ENCODE measurements at places on chromosomes 1 and 21.

GRCh38 chr21:45266518-45267389 lies 20.9 kb downstream of the POFUT2 start:
- no peak for DNase-seq

GRCh38 chr1:66335859-66336640 lies 197.9 kb upstream of the SGIP1 start:
- peak; percentile 58 for DNase-seq

DNA sequence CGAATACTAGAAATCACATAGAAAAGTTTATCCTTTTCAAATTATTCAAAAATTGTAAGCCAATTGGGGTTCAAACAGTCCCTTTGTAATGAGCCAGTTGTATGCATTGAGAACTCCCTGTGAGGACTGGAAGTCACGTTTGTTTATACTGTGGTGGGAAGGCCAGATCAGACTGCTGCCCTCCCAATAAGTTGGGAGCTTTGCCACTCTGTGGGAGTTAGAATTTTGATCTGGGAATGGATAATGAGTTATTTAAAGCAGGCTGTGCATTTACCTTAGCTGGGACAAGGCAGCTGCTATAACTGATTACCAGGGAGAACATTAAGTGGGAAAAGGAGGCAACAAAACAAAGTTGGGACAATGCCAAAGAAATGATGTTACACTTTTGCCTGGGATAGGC lies 178.8 kb downstream of the SDCCAG8 start:
- no peak for DNase-seq

DNA sequence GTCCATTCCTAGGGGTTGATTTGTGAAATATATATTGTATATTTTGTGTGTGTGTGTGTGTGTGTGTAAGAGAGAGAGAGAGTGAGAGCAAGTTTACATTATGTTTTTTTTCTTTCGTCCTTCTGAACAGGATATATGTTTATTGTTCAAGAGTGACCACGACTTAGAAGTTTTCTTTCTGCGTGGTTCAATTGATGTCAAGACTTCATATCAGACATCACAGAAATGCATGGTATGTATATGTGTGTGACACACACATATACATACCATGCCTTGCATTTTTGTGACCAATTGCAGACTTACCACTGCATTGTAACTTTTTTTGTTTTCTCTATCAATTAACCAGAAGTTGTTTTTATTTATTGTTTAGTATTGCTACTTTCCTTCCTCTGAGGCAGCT lies 2.5 kb downstream of the RASAL2 start:
- DNase-seq, result no peak

DNA sequence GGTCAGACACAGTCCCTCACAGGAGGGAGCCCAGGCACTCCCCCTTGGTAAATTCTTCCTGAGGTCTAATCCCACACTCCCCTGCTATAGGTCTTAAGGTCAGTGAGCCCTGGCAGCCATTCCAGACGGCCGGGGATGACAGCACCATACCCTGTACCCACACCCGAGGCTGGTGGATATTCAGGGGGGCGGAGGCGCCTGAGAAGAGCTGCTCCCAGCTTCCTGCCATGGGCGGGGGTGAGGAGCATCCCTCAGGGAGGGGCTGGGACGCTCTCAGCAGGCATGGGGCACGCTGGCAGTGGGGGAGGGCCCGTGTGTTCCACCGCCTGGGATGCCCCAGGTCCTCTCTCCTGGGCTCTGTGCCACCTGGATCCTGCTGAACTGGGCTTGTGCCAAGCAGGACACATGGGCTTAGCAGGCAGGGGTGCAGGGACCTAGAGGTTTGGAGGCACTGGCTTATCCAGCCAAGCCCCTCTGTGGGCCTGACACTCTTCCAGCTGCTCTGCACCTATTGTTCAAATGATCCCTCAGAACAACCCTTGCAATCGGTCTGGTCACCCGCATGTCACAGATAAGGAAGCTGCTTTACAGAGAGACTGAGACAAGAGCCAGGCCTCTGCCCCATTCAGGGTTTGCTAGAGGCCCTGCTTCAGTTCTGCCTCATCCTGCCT lies 5.7 kb upstream of the ADGRB2 start:
- DNase-seq, result no peak

- DNase-seq, result no peak
These were observed 2.4 kb downstream of the CTPS1 start for GRCh38 chr1:40981691-40982448.

Data from stimulated activated CD4-positive, alpha-beta T cell treated with anti-CD3 and anti-CD28 coated beads, Interleukin-15, amount 100 ng/mL, for 1 hour (primary cell).